ENCODE measurements at places on chromosomes 6 and 20.

DNA sequence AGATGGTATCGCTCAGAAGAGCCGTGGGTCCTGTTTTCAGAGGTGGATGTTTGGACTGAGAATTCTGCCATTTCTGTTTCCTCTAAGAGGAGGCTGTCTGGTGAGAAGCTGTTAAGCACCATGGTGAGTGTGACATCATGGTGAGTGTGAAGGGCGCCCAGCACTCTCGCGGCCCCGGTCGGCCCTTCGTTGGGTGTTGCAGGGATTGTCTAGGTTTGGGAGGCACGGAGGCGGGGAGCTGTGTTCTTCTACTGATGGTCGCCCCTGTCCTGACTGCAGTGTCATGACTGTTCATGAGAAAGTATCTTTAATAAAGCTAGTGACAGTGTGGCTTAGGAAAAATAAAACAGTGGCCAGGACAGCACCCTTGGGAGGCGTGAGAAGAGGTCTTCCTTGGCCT is 70.4 kb downstream of the NOL4L start:
- no peak for DNase-seq

DNA sequence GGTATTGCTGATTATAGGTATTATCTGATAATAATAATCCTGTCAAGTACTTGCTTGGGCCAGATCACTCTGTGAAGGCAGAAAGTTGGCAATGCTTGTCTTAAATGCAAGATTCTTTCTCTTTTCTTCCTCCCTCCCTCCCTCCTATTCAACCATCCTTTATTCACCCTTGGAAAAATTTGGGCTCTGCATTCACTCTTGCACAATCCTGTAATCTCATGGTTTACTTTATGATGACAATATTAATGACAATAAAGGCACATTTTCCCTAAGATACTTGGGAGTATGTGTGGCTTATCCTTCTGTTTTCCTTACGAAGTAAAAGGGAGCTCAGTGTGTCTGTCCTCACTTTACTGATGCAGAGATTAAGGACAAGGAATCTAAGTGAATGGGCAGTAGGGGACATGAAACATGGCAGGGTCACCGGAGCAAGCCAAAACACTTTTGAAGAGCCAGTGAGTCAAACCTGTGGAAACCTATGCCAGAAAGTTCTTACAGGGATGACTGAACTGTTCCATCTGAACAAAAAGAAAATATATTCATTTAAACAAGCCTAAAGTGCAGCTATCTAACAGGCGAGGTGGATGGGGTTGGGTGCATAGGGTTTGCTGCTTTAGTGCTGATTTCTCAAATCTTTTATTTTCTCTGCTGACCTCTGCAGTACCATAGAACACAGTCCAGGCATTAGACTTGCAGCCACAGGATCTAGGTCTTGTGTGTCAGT is 14.6 kb upstream of the RIPOR2 start:
- no peak for DNase-seq

- DNase-seq = peak; percentile 62
Observed at GRCh38 chr6:10403385-10404106, 11.3 kb downstream of the TFAP2A start.

DNA sequence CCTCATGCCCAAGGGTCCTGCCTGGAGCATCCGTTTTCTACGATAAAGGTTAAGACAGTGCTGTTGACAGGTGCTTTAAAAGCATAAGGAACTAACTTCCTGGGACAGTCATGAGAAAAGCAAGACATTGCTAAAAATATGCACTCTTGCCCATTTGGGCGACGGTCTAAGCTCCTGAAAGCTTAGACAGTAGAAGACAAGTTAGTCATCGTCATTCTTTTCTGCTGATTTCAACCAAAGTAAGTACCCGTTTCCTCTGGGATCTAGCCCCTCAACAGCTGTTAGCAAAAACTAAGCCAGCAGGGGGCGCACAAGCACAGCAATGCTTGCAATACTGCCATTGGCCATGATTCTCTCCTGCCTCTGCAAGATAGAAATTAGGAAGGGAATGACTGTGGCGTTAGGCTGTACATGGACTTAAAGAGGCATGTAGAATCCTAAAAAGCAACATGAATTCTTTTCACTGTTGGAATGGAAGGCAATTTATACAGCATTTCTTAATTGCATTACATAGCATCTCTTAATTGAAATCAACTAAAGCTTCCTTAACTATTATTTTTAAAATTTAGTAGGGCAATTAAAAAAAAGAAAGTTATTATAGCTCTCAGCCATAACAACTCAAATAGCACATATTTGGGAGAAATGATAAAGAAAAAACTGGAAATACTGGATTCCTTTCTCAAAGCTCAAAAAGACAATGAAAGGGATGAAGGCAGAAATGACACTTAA is 147.8 kb upstream of the RALGAPA2 start:
- peak; percentile 74 for DNase-seq

- DNase-seq = no peak
Observed at GRCh38 chr20:50484271-50484976, 25.8 kb upstream of the PTPN1 start.

DNA sequence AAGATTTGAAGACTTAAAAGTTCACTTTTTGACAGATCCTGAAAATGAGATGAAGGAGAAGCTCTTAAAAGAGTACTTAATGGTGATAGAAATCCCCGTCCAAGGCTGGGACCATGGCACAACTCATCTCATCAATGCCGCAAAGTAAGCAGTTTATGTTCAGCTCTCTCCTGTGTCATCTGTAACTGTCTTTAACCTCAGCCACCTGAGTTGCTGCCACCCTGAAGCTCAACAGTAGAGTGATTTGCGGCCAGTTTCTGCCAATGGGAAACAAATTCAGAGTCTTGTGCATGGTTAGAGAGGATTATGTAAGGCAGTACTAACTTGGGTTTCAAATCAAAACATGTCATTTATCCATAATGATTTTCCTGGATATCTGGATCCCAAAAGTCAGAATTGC is 10.1 kb downstream of the TNFAIP3 start:
- DNase-seq = no peak

DNA sequence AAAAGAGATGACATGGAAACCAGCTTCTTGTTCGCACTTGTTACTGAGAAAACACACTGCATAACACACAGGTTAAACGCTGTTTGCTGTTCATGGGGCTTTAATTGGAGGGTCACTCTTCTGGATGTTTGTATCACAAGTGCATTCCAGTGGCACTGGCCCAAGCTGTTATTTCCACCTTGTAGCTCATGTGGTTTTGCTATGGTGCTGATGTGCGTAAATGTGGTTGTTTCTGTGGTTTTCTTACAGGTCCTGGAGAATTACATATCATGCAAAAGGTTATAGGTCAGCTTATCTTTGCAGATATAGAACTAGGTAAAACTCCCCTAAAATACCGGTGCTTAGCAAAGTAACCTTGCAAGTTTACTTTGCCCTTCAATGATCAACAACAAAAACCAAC is 89.3 kb upstream of the AHI1 start:
- DNase-seq = peak; percentile 6

GRCh38 chr20:49661560-49662329 is 51.9 kb downstream of the B4GALT5 start:
- no peak for DNase-seq

GRCh38 chr6:17585766-17586490 is 14.2 kb upstream of the FAM8A1 start:
- DNase-seq = no peak

DNA sequence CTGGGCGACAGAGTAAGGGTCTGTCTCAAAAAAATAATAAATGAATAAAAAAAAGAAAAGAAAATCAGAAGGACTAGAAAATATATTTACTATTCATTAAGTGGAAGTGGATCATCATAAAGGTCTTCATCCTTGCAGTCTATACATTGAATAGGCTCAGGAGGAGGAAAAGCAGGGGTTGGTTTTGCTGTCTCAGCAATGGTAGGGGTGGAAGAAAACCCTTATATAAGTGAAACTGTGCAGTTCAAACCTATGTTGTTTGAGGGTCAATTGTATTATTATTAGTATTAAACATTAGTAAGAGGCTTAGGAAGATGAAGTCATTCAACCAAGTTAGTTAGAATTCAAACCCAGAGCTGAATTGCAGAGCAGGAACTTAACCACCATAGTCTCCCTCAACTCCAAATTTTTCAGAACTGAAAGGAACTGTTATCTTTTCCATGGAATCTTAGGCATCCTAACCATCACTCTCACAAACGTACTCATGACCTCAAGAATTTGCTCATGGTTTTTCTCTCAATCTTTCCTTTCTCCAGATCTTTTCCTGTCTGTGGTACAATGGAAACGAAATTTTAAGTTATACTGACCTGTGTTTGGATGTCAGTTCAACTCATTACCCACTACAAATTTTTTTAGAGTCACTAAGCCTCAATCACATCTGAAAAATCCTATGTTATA is 7.7 kb upstream of the SMIM13 start:
- DNase-seq = peak; percentile 78

DNA sequence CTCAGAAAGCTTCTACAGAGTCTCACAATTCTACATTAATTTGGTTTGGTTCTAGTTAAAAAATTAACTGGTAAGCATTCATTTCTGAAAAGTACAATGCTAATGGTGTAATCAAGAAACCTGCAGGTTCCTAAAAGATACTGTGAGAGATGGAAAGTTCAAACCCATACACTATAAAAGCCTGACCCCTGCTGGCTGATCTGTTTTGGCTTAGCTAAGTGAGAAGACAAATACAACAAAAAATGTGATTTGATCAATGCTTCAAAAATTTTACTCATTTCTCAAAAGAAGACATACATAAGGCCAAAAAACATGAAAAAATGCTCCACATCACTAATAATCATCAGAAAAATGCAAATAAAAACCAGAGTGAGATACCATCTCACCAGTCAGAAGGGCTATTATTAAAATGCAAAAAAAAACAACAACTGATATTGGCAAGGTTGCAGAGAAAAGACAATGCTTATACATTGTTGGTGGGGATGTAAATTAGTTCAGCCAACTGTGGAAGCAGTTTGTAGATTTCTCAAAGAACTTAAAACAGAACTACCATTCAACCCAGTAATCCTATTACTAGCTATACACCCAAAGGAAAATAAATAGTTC is 102.8 kb downstream of the MOXD1 start:
- peak; percentile 44 for DNase-seq

DNA sequence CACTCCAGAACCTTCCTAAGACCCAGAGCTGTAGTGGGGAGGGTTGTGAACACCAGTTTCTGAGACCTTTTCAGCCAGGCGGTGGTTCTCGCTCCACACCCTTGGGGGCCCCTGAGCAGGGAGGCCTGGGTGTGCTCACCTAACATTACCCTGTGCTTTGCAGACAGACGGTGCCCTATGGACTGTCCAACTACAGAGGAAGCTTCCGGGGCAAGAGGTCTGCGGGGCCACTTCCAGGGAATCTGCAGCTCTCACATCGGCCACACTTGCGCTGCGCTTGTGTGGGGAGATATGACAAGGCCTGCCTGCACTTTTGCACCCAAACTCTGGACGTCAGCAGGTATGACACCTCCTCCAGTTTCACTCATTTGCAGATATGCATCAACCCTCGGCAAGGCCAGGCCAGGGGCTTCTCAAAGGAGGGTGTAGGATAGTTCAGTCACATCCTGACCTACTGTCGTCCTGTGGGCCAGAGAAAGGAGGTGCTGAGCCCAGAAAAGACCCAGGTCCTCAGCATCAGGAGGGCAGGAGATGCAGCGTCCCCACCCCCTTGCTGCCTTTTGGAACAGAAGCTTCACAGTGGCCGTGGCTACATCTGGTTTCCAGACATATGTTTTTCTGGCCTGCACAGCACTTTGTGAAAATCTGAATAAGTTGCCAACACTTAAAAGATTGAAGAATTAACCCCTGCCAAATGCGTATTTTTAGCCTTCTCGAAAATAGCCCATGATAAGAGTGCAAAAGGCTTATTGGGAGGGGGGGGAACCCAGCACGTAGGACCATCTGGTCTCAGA is 20.6 kb downstream of the EDN3 start:
- DNase-seq = peak; percentile 36

DNA sequence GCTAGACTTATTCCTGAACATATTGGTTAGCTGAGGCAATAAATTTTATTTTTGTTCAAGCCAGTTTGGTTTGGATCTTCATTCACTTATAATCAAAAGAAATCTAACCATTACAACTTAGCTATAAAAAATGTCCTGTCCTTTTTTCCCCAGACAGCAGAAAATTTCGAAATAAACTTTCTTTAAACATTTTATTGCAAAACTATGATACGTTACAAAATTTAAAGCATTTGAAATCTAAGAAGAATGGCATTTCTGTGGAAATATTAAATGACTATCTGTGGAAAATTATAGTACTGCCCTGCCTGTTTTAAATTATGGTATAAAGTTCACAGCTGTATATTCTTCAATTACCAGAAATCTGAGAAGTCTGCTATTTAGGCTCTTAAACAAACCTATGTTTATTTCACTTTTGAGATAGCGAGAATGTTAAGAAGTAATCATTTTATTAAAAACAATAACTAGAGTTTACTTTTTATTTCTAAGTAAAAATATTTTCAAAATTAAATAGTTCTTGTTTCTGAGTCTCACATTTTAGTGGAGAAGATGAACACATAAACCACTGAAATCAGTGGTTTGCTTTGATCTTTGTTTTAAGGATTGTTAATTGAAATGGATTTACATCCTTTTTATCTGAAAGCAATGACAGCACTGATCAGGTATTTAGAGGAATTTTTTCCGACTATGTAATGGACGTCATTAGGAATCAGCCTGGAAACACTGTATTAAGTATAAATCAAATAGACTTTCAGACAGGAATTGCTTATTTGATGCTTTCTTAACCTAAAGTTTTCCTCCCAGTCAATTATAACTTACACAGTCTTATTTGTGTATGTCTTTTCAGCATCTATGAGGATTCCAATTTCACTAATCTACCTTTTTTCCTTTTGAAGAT is 553.7 kb downstream of the COL12A1 start:
- peak; percentile 78 for DNase-seq

- DNase-seq = peak; percentile 46
Observed at GRCh38 chr6:47743744-47744143, 38.1 kb upstream of the OPN5 start.

- peak; percentile 81 for DNase-seq
Observed at GRCh38 chr6:54802775-54803634, 43.6 kb upstream of the FAM83B start.

GRCh38 chr6:134267917-134268361 is 50.0 kb downstream of the SGK1 start:
- no peak for DNase-seq

- peak; percentile 6 for DNase-seq
Observed at GRCh38 chr20:62543470-62544302, 67.9 kb upstream of the GATA5 start.

GRCh38 chr6:142945446-142946180 is 637 bp upstream of the HIVEP2 start:
- no peak for DNase-seq

Measured in fibroblast of skin of abdomen (primary cell).